Hippocampal formation (tissue), 2 donors: ENCODE measurements at places on chromosomes 5 and 9.

DNA sequence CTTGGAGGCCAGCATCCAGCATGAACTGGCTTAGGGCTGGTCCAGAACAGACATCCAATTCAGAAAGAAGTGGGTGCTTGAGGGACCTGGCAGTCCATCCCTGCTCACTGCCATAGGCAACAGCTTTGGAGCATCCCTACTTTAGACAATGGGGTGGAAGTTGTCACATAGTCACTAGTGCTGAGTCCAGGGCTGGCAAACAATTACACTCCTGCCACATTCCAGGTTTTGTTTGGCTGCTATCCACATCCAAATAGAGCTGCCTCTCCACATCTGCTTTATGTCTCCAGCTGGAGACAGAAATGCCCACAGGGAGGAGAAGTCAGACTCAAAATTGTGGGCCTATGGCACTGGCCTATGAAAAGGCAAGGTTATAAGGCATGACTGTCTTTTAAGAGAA is 7.0 kb downstream of the FSTL4 start:
- no peak for DNase-seq

- DNase-seq, result no peak
Observed at GRCh38 chr9:119789987-119790386, 420.8 kb upstream of the BRINP1 start.

DNA sequence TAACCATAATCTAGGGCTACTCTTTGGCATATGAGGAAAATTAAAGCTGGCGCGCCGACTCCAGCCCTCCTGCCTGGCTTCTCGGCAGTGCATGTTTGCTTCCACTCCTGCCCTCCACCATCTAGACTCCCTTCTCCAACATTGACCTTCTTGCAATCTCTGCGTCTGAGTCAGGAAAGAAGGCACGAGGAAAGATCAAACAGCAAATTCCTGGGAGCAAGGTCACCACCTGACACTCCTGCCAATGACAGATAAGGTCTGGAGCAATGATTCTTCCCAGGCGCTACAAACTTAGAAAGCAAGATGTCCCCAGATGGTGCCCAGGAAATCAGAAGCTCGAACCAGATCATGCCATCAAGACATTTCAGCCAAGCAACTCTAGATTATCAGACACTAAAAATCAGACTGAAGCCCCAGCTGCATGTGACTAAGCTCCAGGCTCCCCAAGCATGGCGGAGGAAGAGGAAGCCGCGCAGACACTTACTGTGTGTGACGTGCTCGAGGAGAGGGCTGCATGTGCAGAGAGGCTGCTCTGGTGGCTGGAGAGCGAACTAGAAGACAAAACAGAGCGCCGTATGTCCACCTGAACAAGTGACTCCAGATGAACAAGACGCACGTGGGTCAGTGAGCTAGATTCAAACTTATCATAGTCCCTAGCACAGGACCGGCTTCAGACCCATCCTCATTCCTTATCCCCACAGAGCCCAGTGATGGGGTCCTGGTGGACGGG is 115.3 kb downstream of the UBE2R2 start:
- no peak for DNase-seq

GRCh38 chr5:71882826-71883741 is 164.0 kb downstream of the CARTPT start:
- DNase-seq, result no peak

GRCh38 chr9:127066060-127066850 is 56.2 kb downstream of the ANGPTL2 start:
- no peak for DNase-seq

GRCh38 chr9:127875306-127875966 is 2.0 kb downstream of the AK1 start:
- no peak for DNase-seq

- DNase-seq, result no peak
Observed at GRCh38 chr9:16013826-16014225, 461.0 kb downstream of the CCDC171 start.

DNA sequence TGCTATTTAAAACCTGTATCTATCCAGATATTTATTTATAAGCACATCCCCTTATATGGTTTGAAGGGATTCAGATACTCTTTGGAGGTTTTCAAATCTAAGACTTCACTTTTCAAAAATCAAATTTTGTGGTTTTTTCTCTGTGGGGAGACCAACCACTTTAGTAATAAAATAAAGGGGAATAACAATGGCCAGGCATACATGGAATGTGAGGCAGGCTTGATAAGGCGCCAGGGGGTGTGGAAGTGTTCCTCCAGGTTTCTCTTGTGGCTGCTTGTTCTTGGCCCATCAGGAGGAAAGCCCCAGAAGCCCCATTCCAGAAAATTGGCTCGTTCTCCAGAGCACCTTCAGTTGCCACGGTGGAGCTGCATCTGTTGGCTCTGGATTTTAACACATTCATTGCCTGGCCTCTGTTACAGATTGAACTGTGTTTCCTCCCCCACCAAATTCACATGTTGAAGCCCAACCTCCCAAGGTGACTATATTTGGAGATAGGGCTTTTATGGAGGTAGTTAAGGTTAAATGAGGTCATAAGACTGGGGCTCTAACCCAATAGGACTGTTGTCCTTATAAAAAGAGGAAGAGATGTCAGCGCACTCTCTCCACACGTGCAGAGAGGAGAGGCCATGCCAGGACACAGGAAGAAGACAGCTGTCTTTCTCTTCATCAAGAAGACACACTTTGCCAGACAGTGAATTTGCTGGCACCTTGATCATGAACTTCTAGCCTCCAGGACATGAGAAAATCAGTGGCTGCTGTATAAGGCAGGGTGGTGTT is 195.9 kb downstream of the TMEM38B start:
- no peak for DNase-seq

DNA sequence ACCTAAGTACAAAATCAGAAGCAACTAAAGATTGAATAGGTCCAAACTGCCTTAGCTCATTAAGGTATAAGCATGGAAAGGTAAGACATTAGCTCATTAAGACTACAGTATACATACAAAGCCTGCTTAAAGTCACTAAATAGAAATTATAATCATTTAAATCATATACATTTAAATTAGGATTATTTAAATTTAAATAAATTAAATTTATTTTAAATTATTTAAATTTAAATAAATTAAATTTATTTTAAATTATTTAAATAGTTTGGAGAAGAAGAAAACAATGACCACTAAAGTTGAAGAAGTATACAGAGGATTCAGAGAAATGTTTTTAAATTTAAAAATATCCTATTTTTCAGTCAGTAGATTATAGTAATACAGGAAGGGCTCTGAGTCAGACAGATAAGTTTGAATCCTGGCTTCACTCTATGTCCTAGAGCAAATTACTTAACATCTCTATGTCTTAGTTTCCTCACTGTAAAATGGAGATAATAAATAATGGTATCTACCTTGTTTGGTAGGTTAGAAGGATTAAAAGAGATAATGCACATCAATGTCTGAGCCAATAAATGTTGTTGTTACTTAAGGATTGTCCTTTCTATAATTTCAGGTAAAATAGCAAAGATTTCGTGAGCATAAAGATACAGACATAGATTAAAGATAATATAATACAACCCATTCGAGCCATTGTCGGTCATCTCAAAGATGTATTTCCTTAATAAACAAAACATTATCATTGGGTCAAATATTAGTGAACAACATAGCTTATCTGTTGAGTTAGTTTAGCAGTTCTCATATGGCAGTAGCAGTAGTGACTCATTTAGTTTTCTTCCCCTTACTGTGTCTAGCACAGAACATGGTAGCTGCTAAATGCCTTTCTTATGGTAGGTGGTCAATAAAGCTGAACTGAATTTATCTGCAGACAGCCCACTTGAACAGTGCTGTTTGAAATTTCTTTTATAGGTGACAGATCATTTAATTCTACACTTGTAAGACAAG is 100.6 kb downstream of the KIAA0825 start:
- DNase-seq, result no peak

- no peak for DNase-seq
Observed at GRCh38 chr5:24804221-24804681, 159.5 kb upstream of the CDH10 start.

DNA sequence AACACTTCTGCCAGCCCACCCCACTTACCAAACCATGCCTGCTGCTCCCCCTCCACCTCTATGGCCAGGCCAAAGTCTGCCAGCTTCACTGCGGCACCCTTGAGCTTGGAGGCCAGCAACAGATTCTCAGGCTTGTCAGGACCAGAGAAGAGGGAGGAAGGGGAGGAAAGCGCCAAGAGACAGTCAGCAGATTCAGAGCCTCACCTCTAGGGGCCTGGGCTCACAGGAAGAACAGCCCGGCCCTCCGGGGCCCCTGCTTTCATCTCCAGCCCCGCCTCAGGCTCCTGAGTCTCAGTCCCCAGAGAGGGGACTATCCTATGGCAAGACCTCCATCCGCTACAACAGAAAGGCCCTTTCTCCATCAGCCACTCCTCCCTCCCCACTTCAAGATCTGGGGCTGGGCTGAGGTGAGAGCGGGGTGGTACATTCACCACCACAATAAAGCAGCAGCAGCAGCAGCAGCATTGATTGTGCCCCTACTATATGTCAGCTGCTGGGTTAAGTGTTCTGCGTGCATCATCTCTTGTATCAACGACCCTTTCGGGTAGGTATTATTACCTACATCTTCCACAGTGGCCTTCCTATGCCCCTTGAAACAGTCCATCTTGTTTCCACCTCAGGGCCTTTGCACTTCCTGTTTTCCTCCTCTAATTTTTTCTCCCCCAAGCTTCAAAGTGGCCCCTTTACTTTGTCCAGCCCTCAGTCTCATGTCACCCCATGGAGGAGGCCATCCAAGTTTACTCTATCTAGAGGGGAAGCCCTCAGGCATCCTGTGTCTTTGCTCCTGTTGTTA is 36.0 kb downstream of the CAMK2A start:
- no peak for DNase-seq

- DNase-seq, result no peak
Observed at GRCh38 chr5:68949256-68949655, 144.6 kb upstream of the SLC30A5 start.

GRCh38 chr5:39175273-39175955 is 43.9 kb downstream of the FYB1 start:
- no peak for DNase-seq

- DNase-seq, result no peak
Observed at GRCh38 chr5:82362636-82363035, 84.5 kb upstream of the RPS23 start.

GRCh38 chr5:68274847-68275651 is 59.5 kb downstream of the PIK3R1 start:
- DNase-seq, result no peak

- DNase-seq, result no peak
Observed at GRCh38 chr5:123180178-123180577, 91.1 kb downstream of the PRDM6 start.

- DNase-seq, result no peak
Observed at GRCh38 chr5:14123974-14124482, 19.1 kb upstream of the TRIO start.

- DNase-seq, result no peak
Observed at GRCh38 chr9:27929841-27930240, 356.6 kb upstream of the C9orf72 start.

DNA sequence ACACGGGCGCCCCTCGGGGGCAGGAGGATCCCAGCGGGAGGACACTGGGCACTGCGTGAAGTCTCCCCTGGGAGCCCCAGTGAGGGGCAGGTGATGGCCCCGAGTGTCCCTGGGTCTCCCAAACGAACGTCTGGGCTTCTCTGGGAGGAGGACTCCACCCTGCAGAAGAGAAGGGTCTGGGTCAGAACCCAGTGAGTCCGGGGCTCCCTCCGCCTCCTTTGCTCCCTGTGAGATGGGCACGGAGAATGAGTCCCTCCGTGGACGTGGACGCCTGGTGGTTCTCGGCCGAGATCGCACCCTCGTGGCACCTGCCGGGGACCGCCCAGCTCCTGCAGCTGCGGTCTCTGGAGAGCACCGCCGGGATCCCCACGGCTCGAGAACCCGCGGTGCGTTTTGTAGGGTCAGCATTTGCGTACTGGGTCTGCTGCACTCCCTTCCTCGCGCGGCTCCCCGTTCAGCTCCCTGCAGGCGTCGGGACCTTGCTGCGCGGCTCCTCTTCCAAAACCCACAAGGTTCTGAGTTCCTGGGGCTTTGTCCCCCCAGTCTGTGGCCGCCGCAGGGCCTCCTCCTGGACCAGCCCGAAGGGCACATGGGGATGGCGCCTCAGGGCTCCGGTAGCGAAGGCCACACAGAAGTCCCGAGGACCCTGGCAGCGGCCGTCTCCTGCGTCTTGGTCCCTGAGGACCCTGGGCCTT is 10.2 kb upstream of the CEP72 start:
- DNase-seq, result no peak

DNA sequence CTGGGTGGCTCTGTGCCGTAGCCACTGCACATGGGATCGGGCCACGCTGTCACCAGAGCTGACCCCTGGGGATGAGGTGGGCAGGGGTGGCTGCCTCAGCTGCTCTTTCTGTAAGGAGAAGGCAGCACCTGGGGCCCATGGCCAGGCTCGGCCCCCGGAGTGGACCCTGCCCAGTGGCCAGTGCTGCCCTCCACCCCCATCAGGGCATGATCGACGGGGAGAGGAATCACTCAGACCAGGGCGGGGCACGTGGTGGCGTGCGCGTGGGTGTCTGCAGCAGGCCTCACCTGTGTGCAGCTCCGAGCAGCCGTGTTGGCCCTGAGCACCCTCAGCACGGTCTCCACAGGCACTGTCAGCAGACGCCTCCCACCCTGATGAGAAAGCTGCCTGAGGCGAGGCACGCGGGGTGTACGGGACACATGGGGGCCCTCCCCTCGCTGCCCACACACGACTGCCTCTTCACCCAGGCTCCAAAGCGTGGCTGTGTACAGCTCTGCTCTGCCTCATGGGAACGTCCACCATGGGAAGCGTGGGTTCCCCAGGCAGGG is 8.6 kb upstream of the CARD9 start:
- DNase-seq, result no peak

DNA sequence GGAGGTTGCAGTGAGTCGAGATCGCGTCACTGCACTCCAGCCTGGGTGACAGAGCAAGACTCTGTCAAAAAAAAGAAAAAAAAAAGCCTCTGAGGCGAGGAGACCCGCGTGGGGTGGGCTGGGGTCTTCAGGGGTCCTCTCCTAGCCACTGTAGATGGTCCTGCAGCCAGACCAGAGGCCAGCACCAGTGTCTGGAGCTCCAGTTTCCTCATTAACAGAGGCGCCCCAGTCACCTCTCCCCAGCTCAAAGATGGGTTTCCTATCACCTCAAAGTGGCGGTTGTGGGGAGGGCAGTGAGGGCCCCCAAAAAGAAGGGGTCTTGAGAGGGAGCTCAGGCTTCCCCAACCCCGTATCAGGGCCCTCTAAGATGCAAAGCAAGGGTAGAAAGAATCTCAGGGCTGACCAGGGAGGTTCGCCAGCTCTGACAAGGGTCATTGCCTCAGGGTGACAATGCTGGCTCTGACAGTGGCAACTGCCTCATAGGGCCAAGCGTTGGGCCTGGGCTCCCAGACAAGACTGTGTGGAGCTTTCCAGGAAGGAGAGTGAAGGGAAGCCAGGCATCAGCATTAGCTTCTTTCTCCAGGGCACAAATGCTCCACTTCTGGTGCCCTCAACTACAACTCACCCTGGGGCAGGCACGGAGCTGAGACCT is 15.0 kb downstream of the STK10 start:
- peak; percentile 37 for DNase-seq

DNA sequence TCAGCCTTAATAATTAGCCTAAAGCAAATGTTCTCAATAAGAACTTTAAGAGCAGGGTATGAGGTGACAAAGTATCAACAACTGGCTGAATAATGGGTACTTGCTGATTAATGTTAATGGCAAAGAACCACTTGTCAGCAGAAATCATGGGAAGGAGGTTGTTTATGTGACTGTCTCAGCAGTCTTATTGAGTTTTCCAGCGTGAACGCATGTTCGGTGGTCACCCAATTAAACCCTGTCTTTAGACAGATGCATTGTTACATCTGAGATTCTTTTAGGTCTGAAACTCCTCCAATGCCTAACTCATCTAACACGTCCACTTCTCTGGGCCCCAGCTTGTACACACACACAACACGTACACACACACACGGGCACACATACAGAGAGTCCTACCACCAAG is 18.2 kb upstream of the TSSK1B start:
- no peak for DNase-seq

- no peak for DNase-seq
Observed at GRCh38 chr9:126162611-126163381, 163.8 kb upstream of the MVB12B start.
